ENCODE measurements at places on chromosomes 12 and 14.

DNA sequence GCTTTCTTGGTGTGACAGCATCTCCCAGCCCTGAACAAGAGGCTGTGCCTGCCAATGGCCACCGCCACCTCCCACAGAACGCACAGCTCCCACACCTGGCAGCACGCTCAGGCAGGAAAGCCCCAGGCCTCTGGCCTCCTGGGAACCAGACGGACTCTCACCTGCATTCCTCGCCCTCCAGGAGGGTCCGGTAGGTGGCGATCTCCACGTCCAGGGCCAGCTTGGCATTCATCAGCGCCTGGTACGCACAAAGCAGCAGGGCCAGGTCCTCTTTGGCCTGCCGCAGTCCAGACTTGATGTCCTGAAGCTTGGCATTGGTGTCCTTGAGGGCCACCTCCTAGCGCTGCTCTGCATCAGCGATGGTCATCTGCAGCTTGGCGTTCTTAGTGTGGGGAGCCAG is 12.1 kb upstream of the KRT77 start:
- peak; percentile 19 for DNase-seq

DNA sequence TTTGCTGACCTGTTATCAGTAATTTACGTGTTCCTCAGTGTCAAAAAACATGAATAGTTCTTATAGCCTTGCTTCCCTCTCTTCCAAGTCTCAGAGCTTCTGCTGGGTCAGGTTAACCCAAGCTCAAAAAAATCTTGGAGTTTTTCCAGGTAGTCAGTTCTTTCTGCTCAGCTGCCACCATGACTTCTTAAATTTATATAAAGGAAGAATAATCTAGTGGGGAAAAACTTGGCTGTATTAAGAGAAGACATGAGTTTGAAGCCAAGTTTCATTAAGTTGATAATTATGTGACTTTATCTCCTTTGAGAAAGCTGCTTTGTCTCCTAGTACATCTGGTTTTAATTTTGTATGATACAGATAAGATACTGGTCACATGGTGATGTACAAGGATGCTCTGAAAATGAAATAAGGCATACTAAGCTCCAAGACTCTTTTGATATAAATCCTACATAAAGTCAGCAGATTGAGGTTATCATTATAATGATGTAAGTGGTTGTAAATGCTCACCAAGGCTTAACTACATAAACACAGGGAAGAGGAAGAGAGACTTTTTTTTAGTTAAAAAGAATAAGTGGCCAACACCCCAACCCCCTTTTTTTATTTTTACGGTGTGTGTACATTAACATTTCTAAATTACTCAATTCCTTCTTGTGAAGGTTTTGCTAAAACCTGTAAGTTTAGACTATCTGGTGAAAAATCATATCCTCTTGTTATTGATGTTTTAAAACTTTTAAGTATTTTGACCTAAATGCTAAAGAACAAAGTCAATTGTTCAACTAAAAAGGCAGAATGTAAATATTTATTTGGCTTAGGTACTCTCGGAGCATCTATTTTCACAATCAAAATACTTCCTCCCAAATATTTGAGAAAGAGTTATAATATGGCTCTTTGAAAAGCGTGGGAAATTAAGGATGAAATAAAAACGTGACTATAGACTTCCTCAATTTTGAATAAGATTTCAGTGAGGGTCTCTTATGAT is 84.1 kb upstream of the SLC38A2 start:
- no peak for DNase-seq

GRCh38 chr14:70731447-70732239 is 77.7 kb downstream of the MAP3K9 start:
- DNase-seq: no peak

DNA sequence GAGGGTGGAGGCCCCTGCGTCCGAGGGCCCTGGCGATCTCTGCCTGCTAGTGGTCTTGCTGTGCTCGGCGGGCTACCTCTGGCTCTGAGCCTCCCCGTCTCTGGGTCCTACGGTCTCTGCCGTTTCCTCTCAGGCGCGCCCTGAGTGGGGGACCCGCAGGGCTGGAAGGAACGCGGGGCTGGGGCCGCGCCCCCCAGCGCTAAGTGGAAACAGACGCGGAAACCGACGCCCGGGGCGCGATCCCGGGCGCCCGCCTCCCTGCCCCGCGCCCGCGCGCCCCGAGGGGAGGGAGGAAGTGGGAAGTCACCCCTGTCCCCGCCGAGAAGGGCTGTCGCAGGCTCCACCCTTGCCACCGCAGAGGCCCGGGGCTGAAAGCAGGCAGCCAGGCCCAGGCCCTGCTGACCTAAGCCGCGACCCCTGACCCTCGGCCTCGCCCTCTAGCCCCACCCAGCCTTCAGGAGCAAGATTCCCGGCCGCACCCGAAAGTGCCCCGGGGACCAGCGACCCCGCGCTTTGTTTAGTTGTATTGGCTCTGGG is 831 bp downstream of the CRIP1 start:
- DNase-seq: no peak

GRCh38 chr12:64714551-64714968 is 44.6 kb downstream of the GNS start:
- no peak for DNase-seq

GRCh38 chr12:123106640-123107359 is 44.1 kb downstream of the PITPNM2 start:
- DNase-seq: no peak

GRCh38 chr14:87081004-87081403 is 912.0 kb downstream of the GALC start:
- no peak for DNase-seq

GRCh38 chr14:104887623-104888488 is 22.8 kb downstream of the CEP170B start:
- no peak for DNase-seq

DNA sequence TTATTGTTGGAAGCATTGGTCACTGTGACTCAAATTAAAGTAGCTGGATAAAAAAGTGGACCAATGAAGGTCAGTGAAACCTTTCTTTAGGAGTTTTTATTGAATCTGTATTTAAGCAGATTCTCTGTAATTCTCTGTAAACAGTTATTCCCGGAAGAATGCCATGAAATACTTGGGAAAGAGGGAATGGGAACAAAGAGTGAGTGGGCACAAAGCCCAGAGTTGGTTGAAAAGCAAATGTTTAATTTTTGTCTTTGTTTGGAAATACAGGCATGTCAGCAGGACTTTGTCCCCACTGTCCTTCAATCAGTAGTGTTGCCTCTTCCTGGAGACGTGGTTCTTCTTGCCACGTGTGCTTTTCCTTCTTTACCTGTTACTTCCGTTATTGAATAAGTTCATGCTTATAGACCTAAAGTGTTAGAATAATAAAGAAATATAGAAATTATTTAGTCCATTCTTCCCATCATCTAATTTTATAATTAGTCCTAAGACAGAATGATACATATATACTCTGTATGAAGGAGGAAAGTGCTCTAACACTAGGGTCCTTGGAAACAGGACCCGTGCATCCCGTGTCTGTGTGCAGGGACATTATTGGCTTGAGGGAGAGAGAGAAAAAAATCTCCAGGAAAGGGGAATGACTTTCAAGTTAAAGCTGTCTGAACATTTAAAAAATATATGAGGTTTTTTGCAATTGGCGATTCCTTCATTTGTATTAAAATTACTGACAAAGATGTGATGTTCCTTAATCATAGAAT is 2.0 kb upstream of the ANG start:
- no peak for DNase-seq

- DNase-seq: no peak
Observed at GRCh38 chr12:70960484-70960883, 39.9 kb upstream of the PTPRR start.

GRCh38 chr12:45974171-45974719 is 16.1 kb downstream of the SCAF11 start:
- no peak for DNase-seq

DNA sequence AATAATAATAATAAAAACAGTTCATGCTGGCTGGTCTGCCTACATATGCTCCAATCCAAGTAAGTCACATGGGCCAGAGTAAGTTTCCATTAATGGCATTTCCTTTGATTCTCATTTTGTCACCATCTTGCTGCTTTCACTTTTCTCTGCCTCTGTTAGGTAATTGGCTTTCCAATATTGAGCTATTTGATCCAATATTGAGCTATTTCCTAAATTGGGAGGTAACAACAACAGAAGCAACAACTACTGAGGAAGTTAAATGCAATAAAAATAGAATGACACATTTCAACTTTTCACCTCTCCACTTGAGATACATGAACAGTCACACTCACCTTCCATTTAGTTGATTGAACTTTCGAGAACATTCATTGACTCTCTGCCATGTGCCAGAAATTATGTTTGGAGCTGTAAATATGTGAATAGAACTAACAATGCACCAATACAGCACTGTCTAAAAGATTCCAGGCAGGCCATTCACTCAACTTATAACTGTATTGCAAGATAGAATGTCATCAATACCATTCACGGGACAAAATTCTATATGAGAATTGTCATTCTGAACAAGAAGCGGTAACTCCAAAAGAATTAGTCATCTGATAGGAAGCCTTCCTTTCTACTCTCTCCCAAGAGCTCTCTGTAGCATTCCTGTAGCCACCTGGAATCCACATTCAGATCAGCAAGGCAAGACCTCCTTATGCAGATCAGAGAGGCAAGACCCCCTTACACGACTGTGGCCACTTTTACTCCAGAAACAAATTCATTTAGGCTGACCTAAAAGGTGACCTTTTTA is 136.4 kb downstream of the PHLDA1 start:
- no peak for DNase-seq

DNA sequence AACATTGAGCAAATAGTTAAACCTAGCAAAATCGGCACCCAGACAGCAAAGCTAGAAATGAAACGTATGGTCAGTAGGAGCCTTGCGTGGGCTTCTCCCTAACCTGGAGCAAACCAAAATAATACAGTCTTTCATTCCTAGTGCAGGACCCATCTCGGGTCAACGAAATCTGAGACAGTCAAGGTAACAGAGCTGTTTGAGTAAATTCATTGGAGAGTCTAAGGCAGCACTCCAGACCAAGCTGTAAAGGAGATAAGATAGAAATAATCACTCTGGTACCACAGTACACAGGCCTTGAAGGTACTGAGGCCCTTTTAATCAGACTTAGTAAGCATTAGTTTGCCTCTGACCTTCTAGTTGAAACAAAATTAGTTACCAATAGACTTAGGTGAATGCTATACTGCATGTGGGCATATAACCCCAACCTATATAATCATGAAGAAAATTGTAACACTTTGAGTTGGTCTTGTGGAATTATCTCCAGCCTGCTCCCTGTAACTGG is 54.4 kb upstream of the BICD1 start:
- peak; percentile 43 for DNase-seq

- no peak for DNase-seq
Observed at GRCh38 chr12:71075743-71076142, 82.1 kb downstream of the TSPAN8 start.

GRCh38 chr14:103216857-103217256 is 93.6 kb downstream of the TNFAIP2 start:
- DNase-seq: no peak

DNA sequence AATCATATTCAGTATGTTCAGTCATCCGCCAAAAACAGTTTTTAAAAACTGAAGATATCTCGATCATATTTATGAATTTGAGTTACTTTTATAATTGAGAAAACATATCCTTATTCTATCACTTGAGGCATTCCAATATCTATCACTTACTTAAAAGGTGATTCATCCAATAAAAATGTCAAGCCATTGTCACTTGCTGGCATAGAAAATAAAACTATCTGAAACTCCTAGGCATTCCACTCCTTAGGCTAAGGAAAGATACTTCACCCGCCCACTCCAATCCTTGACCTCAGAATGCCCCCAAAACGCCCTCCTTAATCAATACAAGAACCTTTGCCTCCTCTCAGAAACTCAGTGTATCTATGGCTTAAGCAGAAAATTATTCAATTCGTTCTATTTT is 51.3 kb upstream of the AMIGO2 start:
- DNase-seq: no peak

All from hematopoietic multipotent progenitor cell treated with erythropoietin and hydrocortisone succinate and interleukin-3 and kit ligand, for 15 days (in vitro differentiated cells).